Glutamatergic neuron (in vitro differentiated cells): ENCODE measurements at places on chromosomes 6 and 20. TPM values are rescaled to one million over a fixed set of nuclear protein-coding genes. Genes with fewer than 3 reads are reported as not detected.

Gene RAMACL
- total RNA-seq = 9.5 TPM

Gene ULBP2
- 5.4 TPM for total RNA-seq

Gene VSX1
- total RNA-seq = not detected

Gene CFAP61
- total RNA-seq = 5.0 TPM

Gene PDYN
- not detected for total RNA-seq

Gene BTN3A1
- 2.2 TPM for total RNA-seq

Gene MROH8
- total RNA-seq = 2.6 TPM

Gene C6orf132
- 0.25 TPM for total RNA-seq

Gene PRSS16
- total RNA-seq = 0.64 TPM

Gene VSTM2L
- 15.9 TPM for total RNA-seq

Gene PRDM13
- 13.9 TPM for total RNA-seq

Gene RIMS4
- total RNA-seq = 96.1 TPM

Gene HSPA12B
- total RNA-seq = 0.44 TPM

Gene EDEM2
- 10.8 TPM for total RNA-seq
